Esophagus muscularis mucosa (tissue), 4 donors: ENCODE measurements at places on chromosomes 2 and 18. TPM values are rescaled to one million over a fixed set of nuclear protein-coding genes. Genes with fewer than 3 reads are reported as not detected.

DNA sequence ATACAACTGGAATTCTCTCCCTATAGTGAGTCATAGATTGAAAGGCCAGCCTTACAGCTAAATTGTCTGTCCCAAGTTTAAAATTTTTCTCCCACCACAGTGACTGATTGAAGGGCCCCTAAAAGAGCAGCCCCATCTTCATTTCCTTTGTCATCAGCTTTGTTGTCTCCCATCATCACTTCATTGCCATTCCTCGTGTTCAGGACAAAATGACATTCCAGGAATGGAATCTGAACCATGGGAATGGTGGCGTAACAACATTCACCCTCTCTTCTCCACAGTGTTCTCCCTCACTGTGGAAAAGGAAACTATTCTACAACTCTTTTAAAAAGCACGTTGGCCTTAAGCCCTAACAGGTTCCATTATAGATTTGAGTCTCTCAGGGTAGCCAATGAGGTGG is 52.1 kb downstream of the PSTPIP2 start:
- DNase-seq: peak; percentile 26

GRCh38 chr18:49725809-49726674 is 87.3 kb downstream of the ACAA2 start:
- no peak for DNase-seq

GRCh38 chr2:3214806-3215404 is 162.7 kb downstream of the EIPR1 start:
- DNase-seq: no peak

- no peak for DNase-seq
Measured at GRCh38 chr2:144681389-144681788, 161.5 kb upstream of the ZEB2 start.

DNA sequence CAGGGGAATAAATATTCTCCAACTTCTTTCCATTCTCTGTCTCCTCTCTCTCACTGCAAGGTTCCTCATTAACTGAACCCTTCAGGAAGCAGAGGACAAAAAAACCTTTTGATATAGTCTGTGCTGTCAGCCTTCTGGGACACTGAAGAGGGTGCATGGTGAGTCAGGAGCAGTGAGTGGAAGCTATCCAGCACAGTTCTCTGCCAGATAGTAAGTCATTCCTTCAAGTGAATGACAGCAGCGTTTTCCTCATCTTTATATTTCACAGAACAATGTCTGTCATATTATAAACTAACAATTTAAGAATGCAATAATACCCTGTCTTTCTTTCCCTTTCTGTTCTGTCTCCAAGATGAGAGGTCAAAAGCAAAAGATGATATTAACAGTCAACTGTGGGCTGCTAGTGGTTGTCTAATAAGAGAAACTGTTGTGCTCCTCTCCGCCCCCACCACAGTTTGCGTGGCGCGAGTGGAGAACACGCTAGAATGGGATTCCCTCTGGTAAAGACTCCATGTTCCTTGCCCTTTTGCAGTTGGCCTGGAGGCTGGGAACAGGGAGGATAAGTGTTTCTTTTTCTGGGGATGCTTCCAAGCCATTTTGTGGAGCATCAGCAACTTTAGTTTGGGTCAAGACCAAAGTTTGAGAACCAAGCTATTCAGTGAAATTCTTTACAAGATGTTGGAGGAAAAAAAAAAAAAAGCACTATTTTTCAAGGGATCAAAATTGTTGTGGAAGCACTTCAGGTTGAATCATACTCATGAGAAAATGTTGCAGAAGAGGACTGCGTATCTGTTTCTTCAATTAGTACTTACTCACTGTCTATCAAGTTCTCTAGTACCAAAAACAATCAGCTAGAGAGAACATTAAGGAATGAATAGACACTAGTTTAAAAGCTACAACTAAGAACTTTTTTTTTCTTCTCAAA is 430.2 kb downstream of the SETBP1 start:
- DNase-seq: no peak

DNA sequence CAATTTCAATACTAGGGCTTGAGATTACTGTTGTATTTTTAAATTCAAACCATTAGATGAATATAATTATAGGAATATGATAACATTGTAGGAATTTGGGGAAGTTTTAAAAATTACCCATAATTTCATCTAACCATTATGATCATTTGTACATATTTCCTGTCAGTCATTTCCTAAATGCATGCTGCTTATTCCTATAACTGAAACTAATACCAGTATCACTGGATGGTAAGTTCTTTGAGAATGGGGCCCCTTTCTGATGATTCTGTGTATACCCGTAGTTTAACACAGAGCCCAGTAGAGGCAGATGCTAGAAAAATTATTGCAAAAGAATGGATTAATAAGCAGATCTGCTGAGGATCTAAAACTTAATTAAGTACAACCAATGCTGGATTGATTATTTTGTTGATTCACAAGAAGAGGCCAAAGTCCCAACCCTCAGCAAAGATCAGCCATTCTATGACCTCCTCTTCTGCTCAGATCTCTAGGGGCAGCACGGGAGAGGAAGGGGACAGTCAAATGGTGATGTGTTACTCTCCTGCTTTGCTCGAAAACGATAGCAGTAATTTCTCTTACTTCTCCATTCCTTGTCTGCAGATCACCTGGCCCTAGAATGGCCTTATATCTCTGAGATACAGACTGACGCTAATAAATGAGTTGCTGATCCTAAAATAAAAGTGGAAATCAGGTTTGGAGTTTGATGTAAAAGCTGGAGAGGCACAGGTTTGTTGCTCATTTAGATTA is 69.5 kb upstream of the PELI1 start:
- DNase-seq: no peak

- no peak for DNase-seq
Measured at GRCh38 chr2:114040826-114041225, 150.9 kb downstream of the ACTR3 start.

- DNase-seq: no peak
Measured at GRCh38 chr2:221283896-221284545, 288.1 kb downstream of the EPHA4 start.

- DNase-seq: no peak
Measured at GRCh38 chr2:71688530-71688929, 235.2 kb downstream of the DYSF start.

DNA sequence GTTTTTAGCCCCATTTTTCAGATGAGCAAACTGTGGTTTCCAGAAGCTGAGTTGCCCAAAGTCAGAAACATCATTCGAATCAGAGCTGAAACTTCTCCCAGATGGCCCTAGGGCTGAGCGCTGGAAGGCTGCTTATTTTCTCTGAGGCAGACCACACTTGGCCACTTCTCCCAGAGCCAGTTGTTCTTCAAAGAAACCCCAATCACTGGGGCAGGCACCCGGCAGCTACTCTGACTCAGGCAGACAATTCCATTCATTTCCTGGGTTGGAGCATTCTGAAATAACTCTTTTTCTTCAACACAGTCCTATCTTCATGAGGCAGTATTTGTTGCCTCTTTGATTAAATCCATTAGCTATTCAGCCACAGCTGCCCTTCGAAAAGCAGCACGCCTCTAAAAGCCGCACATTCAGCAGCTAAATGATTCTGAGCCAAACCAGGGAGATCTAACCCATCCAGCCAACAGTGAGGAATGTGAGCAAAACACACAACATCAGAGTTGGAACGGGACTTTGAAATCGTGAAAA is 40.9 kb downstream of the LRATD1 start:
- DNase-seq: peak; percentile 57

DNA sequence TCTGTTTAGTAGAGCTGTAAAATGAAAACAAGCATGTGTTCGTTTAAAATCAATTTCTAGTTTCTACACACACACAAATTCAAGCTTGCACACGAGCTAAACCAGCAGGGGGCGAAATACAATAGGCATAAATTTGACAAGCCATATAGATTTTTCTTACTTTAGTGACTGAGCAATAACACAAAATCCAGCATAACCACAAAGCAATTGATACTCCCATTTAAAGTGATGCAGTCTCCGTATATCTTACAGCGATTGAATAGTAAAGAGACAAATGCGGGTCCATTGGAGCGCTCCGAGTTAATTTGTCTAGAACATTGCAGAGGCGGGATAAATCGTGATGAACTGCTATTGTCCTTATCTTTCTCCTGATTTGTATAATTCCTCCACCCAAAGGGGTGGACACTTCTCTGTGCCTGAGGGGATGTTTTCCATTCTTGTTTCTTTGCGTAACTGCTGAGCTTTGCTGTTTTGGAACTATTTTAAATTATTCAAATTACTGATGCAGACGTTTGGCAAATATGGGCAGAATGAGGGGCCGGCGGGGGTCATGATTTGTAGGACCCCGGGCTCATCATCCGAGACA is 1.2 kb upstream of the AFTPH start:
- no peak for DNase-seq

DNA sequence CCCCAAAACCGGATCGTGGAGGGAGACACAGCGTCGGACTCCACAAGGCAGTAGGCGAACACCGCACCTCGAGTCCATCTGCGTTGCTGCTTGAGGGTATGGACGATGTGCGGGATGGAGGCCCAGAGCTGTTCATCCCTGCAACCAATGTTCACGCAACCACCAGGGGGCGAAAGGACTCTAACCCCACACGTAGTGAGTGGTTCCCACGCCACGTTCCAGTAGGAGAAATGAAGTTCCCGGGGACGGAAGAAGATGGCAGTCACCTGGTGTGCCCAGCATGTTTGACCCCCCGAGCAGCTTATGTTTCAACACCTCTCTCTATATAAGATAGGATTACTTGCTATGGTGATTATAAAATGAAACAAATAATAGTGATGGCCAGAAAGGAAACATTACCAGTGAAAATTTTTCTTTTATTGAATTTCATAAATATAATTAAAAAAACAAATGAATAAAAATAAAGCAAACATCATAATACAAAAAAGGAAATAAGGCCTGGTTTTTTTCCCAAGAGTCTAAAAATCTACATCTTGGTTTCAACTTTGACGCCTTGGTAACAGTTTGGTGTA is 184.3 kb downstream of the SH3BP4 start:
- no peak for DNase-seq

DNA sequence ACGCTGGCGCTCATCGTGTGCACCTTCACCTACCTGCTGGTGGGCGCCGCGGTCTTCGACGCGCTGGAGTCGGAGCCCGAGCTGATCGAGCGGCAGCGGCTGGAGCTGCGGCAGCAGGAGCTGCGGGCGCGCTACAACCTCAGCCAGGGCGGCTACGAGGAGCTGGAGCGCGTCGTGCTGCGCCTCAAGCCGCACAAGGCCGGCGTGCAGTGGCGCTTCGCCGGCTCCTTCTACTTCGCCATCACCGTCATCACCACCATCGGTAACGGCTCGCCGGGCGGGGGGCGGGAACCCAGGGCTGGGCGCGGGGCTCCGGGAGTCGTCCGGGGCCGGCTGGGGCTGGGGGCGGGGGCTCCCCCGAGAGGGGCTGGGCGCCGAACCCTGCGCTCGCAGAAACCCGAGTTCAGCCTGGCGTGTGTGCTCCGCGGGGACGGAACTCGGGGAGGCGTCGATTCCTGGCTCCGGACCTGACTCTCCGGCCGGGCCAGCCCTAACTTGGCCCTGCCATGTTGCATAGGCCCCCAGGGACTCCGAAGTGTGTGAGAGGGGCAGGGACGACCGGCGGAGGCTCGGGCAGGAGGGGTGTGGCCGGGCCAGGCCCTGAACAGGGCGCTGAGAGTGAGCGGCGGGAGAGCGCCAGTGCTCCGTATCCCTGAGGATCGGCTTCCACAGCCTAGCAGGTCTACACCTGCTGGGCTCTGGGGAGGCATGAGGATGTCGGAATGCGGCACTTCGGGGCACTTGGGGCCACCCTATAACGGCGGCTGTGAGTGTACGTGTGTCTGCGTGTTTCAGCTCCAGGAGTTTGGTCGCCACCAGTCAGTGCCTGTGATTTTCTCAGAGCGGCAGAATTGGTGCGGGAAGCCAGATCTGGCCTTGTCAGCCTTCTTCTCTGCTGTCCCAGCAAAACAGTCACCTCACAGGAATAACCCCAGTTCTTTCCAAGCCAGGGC is 651 bp downstream of the KCNK3 start:
- DNase-seq: no peak

GRCh38 chr18:36650906-36651305 is 177.9 kb downstream of the TPGS2 start:
- DNase-seq: peak; percentile 31

DNA sequence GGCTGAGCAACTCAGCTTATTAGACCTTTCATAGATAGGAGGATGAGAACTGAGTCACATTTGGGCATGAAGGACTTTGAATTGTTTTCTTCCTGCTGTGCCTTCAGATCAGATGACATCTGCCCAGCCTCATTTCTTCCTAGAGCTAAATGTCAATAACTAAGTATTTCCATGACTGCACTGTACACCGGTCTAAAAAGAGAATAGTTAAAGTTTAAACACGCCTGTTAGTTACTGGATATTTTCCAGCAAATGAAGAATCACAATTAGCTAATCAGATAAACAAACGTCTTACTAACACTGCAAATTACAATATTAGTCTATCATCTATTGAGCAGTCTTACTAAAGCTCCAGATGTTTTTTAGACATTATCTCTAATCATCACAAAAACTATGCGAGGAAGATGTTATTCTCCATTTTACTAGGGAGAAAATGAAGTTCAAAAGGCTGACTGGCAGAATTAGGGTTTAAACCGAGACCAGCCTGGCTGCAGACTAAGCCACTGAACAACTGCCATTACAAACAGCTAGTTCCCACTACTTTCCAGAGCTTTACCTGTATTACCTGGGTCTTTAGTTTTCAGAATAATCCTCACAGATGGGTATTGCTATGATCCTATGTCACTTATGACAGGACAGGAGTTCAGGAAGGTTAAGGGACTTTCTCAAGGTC is 69.4 kb upstream of the ZNF397 start:
- DNase-seq: no peak

DNA sequence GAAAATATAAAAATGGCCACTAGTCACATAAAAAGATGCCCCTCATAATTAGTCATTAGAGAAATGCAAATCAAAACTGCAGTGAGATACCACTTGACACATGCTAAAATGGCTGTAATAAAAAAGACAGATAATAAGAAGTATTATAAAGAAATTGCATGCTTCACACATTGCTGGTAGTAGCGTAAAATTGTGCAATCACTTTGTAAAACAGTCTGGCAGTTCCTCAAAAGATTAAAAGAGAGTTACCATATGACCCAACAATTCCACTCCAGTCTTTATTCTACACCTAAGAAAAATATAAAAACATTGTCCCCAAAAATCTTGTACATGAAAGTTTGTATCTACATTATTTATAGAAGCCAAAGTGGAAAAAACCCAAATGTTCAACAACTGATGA is 170.6 kb upstream of the FIGN start:
- DNase-seq: no peak

DNA sequence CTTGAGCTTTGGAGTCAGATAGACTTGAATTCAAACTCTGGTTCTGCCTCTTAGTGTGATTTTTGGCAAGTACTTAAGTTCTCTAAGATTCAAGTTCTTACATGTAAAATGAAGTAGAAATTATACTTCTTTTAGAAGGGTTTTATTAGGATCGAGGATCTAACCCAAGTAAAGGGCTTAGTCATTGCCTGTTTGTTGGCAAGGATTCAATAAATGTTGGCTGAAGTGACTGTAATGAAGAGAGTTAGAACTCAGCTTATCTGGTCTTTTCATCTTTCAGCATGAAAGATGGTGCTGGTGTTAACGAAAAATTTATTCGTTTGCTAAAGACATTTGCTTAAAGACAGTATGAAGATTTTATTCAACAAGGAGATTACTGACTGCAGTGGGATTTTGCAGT is 315.9 kb upstream of the THUMPD2 start:
- DNase-seq: no peak

- no peak for DNase-seq
Measured at GRCh38 chr2:241519669-241520068, 11.3 kb upstream of the STK25 start.

- DNase-seq: no peak
Measured at GRCh38 chr18:69795791-69796190, 151.9 kb downstream of the CD226 start.

NEU2 gene
- not detected for total RNA-seq

C2orf66 gene
- not detected for total RNA-seq

ZNF512 gene
- 39.3 TPM for total RNA-seq

KIAA2012 gene
- total RNA-seq: not detected

MEMO1 gene
- total RNA-seq: 40.7 TPM

CNOT9 gene
- total RNA-seq: 23.0 TPM

MC4R gene
- 0.66 TPM for total RNA-seq
